Kidney (tissue), 22 donors: ENCODE measurements at places on chromosomes 3 and 15. TPM values are rescaled to one million over a fixed set of nuclear protein-coding genes. Genes with fewer than 3 reads are reported as not detected.
A peak's percentile ranks its signal among the peaks of the same experiment; 100 is the strongest.

GOLGA6A gene
- not detected for polyA plus RNA-seq

TAGLN3 gene
- 5.7 TPM for polyA plus RNA-seq

- no peak for DNase-seq
Observed at GRCh38 chr3:172929451-172929850, 178.9 kb downstream of the ECT2 start.

GRCh38 chr3:7978087-7978422 is 523.6 kb upstream of the LMCD1 start:
- DNase-seq = no peak

GRCh38 chr3:16978234-16978920 is 93.6 kb downstream of the PLCL2 start:
- DNase-seq = no peak

DNA sequence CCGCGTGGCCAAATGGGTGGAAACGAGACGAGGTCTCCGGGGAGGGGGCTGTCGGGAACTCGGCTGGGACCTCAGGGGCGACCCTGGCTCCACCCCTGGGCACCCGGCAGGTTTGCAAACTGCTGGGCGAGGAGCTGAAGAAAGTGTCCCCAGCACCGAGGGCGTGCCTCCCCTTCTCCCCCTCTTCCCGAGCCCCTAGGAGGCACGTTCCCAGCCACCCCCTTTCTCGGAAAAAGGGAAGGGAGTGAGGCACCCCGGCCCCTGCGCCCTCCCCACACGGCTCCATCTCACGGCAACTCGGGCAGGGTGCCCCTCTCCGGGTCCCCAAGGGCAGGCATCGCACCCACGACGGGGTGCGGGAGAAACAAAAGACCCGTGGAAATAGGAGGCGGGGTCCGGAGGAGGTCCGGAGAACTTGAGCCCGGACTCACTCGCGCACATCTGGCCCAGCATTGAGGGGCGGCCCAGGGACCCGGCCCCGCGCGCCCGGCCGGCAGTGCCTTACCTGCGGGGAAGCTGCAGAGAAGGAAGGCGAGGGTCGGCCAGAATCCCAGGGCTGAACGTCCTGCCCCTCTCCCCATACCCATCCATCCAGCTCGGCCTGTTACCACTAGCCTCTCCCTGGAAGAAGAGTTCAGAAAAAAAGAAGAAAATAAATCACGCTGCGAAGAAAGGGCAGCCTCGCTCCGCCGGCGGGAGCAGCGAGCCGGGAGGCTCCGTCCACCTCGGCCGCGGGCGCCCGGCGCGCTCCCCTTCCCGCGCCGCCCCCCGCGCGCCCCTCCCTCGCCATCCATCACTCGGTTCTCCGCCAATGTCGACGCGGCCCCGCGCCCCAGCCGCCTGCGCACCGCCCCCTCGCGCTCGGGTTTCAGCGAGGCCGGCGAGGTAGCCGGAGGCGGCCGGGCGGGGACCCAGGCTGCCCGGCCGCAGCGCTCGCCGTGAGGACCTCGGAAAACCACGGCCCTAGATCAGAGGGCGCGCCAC is 16.3 kb downstream of the RGMA start:
- peak; percentile 91 for DNase-seq

CLDN18 gene
- polyA plus RNA-seq = not detected

DNA sequence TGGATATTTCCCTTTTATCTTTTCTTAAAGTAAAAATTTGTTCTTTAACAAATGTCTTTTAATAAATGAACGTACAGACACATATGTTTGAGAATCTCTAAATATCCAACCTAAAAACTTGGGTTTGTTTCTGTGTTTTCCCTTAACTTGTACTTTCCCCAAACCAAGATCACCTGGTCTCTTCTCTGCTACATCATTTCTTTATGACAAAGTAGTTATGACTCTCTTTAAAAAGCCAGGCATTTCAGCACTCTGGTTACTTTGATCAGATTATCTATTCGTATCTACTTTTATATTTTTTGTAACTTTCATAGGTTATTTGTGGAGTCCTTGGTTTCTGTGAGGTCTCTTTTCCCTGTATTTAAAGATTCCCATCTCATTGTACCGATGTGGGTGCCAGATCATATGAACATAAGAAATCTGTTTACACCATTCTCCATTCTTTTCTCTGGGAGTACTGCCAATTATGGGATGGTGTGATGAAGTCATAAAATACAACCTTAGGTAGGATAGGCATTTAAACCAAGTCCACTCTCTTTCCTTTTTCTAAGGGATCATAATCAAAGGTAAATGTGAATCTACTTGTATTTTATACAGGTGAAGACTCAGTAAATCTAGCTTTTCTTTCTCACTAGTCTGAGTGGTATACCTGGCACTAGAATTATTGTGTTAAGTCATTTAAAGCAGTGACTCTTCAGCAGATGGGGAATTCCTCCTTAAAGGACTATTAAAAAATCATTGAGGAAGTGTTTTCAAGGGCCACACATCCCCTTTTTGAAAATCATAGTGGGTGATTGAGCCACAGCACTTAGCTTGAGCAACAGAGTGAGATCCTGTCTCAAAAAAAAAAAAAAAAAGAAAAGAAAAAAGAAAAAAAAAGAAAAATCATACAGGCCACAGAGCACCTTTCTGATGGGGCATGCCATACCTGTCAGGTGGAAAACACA is 12.4 kb upstream of the NFKBIZ start:
- no peak for DNase-seq

SLC22A14 gene
- 0.75 TPM for polyA plus RNA-seq

- no peak for DNase-seq
Observed at GRCh38 chr3:149203758-149204157, 17.9 kb downstream of the CP start.
